Astrocyte (in vitro differentiated cells and primary cell): ENCODE measurements at places on chromosomes 11 and 22. TPM values are rescaled to one million over a fixed set of nuclear protein-coding genes. Genes with fewer than 3 reads are reported as not detected.

WNT11 gene
- total RNA-seq: 1.3 and 1.9 TPM in 2 replicates

RAB3IL1 gene
- 0.91 and 1.7 TPM in 2 replicates for total RNA-seq

ACR gene
- not detected in 2 replicates for total RNA-seq

PRG3 gene
- total RNA-seq: not detected in 2 replicates

NXPE2 gene
- 0.11 and 0.41 TPM in 2 replicates for total RNA-seq
